ENCODE measurements at places on chromosomes 16 and 17.

DNA sequence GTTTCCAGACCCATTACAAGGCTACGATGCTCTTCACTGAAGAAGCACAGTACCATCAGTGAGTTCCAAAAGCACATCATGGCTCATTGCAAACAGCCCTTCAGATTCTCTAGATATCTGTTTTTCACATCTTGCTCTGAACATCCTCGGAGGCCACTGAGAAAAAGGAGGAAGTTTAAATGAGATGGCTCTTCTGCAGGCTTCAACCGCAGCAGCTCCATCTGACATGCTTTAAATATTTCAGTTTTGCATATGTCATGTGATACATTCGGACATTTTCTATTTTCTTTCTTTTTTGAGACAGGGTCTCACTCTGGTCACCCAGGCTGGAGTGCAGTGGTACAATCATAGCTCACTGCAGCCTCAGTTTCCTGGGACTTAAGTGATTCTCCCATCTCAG lies 396.8 kb downstream of the NPIPA8 start:
- DNase-seq: no peak

- no peak for DNase-seq
Observed at GRCh38 chr17:72169823-72170222, 49.0 kb downstream of the SOX9 start.

GRCh38 chr16:61146429-61146828 lies 889.8 kb downstream of the CDH8 start:
- no peak for DNase-seq

DNA sequence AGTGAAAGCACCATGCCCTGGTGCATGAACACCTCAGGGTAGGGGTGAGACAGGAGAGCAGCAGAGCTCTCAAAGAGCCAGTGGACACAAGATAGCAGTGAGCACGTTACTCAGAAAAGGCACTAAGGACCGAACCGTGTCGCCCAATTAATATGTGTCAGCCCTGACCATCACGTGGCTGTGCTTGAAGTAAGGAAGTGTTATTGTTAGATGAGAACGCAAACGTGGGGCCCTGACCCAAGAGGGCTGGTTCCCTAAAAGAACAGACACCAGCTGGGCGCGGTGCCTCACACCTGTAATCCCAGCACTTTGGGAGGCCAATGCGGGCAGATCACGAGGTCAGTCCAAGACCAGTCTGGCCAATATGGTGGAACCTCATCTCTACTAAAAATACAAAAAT lies 16.3 kb downstream of the AXIN1 start:
- DNase-seq: no peak

DNA sequence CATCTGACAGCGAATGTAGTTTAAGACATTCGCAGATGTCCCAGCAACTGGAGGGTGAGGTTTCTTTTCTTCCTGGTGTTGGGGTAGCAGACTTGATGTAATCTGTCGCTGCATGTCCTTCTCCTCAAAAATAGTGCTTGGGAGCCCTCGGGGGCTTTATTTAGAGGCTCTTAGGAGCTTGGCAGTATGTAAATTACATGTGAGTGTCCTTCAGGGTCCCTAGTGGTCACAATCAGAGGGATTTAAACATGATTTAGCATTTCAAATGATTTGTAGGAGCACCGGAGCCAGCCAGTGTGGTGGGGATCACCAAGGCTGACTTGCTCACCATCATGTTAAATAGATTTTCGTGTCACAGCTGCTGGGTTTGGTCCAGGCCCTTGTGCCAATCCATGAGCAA lies 8.8 kb upstream of the SALL1 start:
- no peak for DNase-seq

DNA sequence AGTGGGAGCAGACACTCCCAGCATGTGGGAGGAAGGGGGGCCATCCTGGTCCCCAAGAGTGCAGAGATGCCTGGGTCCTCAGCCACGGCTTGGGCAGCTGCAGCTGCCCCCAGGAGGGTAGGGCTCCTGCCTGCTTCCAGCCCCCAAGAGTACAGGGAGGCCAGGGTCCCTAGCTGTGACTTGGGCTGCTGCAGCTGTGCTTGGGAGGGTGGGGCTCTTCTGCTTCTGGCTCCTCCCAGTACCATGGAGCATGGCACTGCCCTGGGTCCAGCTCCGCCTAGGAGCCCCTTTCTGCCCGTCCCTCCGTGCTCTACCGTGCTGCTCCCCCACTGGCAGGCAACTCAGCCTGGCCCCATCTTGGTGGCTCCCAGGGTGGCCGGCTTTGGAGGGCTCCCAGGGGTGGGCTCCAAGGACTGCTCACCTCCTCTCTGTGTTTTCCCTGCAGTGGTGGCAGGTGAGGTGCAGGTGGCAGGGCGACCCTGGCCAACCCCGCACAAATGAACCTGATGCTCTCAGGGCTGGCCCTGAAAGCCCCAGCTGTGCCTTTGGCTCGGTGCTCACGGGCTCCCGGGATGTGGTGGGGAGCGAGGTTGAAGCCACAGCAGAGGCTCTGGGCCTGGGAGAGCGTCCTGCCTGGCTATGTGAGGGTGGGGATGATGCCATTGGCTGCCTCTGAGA lies 18.5 kb upstream of the USP22 start:
- no peak for DNase-seq

Data from stimulated activated CD8-positive, alpha-beta memory T cell treated with anti-CD3 and anti-CD28 coated beads, Interleukin-2, amount 100 ng/mL, for 1 hour (primary cell).